NCI-H69 (cell line): ENCODE measurements at places on chromosomes 1 and 21.

DNA sequence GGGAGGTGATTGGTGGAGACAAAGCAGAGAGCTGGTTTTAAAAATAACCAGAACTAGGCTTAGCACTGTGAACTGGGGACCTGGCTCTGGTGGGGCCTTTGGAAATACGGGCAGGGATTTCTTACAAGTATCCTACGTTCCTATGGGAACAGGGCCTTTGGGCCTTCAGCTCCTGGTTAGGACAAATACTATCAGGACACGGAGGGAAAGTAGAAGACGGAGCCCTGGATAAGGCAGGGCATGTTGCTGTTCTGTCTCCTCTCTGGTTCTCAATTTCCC, 5.3 kb upstream of the MYOG start:
- DNase-seq = no peak

DNA sequence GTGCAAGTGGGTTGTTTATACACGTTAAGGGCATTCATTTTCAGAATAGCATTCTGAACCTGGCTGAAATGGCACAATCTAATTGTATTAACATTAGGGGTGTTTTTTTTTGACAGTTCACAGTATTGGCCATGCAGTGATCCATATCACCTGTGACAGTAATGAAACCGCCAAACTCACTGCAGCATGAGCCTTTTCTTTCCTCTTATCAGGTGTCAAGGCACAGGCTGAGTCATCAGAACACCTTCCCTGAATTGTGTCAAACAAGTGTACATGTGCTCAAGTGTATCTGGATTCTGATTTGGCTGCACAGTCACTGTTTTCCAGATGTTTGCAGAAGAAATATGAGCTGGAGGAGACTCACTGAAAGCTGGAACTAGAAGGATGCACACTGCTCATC, 47.7 kb upstream of the C8B start:
- no peak for DNase-seq

- no peak for DNase-seq
Observed at GRCh38 chr1:203180611-203181330, 5.1 kb upstream of the MYBPH start.

- DNase-seq = no peak
Observed at GRCh38 chr1:147579934-147580537, 38.7 kb downstream of the BCL9 start.

DNA sequence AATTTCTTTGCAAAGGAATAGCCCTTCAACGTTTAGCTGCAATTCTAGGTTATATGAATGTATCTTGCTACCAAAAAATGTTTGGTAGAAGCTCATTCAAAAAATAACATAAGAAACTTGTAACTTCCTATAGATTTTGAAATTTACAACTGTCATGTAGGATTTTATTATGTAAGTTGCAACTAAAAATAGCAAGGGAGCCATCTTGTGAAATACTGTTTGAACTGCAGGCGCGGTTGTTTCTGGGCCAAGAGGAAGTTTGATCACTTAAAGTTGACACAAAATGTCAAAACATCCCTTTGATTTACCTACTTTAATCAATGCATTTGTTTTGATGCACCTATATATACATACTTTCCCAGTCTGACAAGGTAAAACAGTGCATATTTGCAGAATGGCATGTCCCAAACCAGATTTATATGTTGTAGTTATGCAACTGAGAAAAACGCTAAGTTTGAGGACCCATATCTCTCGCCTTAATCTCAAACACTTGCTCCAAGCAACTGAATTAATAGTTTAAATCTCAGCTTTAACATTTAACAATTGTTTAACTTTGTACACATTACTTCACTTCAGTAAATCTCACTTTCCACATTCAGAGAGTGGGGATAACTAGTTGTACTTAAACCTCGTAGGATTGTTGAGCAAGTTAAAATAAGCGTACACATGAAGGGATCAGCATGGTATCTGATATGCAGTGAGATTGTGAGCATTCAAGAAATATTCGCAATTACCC, 63.9 kb downstream of the KCNK2 start:
- DNase-seq = peak; percentile 43

- peak; percentile 85 for DNase-seq
Observed at GRCh38 chr21:44711327-44712202, at the start of gene TSPEAR. TSS of gene TSPEAR (minus strand) at chr21:44711572. CDS start at chr21:44711514, 58 bp downstream.

DNA sequence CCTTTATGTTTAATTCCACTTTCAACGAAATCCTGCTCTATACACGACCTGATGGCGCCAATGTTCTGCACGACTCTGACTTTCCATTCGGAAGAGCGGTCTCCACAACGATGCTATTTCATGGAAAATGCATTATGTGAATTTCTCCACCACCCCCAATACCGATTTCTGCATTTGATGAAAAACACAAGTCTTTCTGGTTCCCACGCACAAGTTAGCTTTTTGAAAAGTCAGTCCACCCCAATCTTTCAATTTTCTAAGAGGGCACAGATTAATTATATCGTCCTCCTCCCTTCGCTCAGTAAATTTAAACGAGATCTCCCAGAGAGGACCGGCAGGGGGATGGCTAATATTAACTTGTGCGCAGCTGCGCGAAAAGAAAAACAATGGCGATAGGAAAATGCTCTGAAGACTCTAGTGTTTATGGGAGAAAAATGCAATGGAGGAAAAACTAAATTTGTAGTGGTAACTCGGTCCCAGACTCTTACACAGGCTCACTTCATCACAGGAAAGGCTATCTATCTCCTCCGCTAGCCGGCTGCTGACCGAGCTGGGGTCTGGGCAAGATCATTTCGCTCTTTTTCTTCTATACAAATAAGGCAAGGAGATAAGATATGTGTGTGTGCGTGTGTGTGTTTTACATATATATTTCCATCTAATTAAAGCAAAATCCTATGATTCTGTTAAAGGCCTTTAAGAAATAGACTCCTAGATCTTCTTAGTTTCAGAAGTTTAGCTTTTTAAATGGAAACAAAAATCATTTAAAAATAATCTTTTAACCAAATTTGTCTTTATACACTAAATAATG, 1.2 kb upstream of the LHX8 start:
- DNase-seq = no peak

DNA sequence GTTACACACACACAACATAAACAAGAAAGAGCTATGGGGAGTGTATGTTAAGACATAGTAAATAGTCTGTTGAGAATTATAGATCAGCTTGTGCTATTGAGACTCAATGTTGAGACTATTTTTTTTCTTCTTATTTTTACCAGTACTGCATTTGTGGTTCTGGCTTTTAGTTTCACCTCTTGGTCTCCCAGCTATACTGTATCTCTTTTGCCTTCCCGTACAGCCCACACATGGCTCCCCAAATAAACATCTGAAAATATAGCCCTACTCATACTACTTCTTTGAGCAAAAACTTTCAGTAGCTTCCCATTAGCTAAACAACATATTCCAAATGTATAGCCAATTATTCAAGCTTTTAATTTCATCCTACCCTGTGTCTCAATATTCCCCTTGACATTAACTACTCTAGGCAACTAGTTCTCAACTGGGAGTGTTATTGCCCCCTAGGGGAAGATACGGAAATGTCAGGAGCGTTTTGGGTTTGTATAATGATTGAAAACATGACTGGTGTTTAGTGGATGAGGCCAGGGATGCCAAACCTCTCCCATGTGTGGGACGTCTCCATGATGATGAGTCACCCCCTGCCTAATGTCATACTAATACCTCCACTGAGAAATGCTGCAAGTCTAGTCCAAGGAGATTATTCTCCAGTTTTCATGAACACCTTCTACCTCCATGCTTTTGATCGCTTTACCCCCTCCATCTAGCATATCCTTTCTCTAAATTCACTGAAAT, 6.8 kb downstream of the RPE65 start:
- peak; percentile 41 for DNase-seq

DNA sequence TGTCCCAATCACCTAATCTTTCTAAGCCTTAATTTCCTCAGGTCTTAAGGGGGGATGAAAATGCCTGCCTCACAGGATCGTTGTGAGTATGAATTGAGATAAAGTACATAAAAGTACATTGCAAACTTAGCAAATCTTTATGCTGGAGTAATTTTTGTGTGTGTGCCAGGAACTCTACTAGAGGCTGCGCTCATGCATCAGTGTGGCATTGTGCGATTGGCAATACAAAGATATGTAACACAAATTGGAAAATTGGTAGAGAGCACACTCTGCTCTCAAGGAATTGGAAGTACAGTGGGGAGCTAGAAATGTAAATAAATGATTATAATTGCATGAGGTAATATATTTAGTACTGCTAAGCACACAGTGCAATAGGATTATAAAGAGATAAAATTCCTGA, 398.3 kb downstream of the DUSP10 start:
- no peak for DNase-seq

DNA sequence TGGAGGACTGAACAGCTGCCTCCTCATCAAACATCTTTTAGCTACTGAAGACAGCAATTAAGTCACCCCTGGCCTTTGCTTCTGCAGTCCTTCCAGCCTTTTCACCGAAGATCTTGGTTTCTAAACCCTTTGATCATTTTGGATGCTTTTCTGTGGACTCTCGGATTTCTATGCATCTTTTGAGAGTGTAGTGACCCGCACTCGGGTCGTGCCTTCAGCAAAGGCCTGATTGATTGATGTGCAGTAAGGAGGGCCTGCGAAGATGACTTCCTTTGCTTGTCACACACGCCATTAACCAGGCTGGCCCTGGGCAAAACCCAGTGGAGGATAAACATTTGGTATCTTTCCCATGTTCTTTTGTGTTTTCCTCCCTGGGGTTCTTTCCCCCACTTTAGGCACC, 157.5 kb upstream of the CD34 start:
- DNase-seq = peak; percentile 75

- peak; percentile 95 for DNase-seq
Observed at GRCh38 chr1:182229921-182230491, 161.6 kb downstream of the GLUL start.

GRCh38 chr1:232357416-232357815, 272.5 kb downstream of the SIPA1L2 start:
- no peak for DNase-seq

GRCh38 chr1:235147269-235147668, 13.8 kb downstream of the RBM34 start:
- no peak for DNase-seq

DNA sequence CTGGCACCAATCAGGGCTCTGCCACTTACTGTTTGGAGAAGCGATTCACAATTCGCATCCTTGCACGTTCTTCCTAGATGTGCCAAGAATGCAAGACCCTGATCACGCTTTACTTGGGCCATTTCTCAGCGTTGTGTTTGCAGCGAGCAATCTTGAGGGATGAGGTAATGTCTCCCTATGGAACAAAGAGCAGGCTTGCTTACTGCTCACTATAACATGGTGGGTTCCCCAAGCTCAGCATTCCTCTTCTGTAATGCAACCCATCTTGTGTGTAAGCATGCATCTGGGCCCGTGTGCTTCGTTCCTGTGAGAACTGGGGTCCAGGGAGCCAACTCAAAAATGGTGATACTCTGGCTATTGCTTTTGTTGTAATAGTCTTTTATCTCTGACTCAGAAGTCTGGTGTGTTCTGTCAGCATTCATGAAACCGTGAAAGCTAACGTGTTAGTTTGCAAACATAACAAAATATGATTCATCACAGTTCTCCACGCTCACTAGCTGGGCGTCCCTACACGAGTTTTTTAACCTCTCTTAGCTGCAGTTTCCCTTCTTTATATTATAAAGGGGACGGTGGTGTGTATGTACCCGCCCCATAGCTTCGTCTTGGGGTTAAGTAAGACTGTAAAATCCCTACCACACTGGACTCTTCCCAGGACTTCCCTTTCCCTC, 33.3 kb downstream of the DNTTIP2 start:
- DNase-seq = peak; percentile 55

DNA sequence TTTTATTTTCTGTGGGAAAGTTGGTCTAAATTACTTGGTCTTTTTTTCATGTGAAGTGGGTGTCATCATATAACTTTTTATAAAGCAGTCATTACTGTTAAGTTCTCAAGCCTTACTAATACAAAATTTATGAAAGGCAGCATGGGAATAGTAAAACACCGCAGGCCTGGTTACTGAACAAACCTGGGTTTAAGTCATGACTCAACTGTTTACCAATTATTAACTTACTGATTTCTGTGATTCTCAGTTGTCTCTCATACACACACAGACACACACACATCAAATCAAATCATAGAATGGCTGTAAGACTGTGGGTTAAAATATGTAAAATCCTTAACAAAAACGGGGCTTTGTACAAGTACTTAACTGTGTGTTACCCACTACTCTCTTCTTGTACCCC, 14.6 kb downstream of the MAEL start:
- no peak for DNase-seq

- peak; percentile 76 for DNase-seq
Observed at GRCh38 chr1:179369751-179370341, 4.1 kb downstream of the AXDND1 start.

- no peak for DNase-seq
Observed at GRCh38 chr1:150777544-150777943, 12.0 kb upstream of the CTSS start.
